Left ventricle myocardium inferior (tissue), 1 donor: ENCODE measurements at places on chromosomes 13 and 19.
A peak's percentile ranks its signal among the peaks of the same experiment; 100 is the strongest.

- no peak for DNase-seq
These were observed 1.7 kb downstream of the KLF5 start for GRCh38 chr13:73060251-73061160.

- no peak for DNase-seq
These were observed 19.4 kb downstream of the EPS15L1 start for GRCh38 chr19:16452325-16452724.

GRCh38 chr13:43551897-43552456 lies 234.8 kb downstream of the ENOX1 start:
- DNase-seq, result no peak

DNA sequence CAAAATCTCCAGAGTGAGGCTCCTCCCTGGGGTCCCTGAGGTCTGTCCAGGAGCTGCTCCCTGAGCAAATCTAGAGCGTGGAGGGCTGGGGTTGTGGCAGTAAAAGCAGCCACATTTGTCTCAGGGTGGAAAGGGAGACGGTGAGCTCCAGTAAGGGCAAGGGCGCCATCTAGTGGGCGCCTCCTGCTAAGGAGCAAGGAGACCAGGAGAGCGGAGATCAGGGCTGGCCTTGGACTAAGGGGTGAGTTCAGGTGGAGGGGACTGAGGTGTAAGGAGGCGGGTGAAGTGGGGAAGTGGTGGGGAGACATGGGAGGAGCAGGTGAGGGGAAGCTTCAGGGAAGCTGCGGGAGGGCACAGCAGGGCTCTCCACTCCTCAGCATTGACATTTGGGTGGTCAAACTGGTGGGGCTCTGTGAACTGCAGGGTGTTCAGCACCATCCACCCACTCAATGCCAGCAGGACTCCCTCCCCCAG lies 5.3 kb upstream of the CEACAM21 start:
- DNase-seq, result peak; percentile 75

- no peak for DNase-seq
These were observed 1581.9 kb downstream of the EFNB2 start for GRCh38 chr13:104953588-104953987.

- no peak for DNase-seq
These were observed 39.6 kb downstream of the F2RL3 start for GRCh38 chr19:16928351-16928750.

GRCh38 chr13:50950849-50951248 lies 41.3 kb downstream of the RNASEH2B start:
- DNase-seq, result no peak

GRCh38 chr13:53165261-53165660 lies 136.6 kb downstream of the OLFM4 start:
- no peak for DNase-seq

GRCh38 chr19:7822910-7823515 lies 7.0 kb upstream of the EVI5L start:
- DNase-seq, result no peak
